ENCODE measurements at places on chromosomes 12 and 14.

DNA sequence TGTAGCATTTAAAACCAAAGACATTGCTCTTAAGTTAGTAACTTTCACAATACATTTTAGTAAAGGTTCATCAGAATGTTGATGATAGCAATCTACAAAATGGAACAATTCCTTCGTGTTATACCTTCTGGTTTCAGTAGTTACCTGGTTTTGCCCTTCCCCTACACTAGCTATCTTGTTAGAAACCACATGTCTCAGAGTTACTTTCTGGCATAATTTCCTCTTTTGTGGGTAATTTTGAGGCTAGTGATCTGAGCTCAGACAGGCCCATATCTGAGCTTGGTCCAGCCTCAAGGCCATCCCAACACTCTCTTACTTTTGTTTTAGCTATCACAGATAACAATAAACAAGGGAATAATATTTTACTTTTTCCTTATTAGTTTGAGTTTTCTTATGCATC, 196.9 kb downstream of the KITLG start:
- DNase-seq = no peak

DNA sequence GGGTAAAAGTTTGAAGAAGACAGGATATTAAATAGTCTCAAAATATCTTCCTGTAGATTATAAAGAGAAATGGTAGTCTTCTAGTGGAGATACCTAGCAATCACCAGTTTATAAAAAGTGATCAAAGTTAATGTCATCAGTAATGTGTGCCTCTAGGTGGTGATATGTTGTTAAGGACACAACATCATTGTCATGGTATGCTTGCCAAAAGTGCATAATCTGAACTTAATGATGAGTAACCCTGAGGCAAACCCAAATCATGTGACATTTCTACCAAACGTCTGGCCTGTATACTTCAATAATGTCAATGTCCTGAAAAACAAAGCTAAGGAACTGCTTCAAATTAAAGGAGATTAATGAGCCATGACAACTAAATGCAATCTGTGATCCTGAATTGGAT, 214.7 kb downstream of the PHLDA1 start:
- DNase-seq = no peak

GRCh38 chr14:102085948-102086708, 716 bp downstream of the HSP90AA1 start:
- peak; percentile 29 for DNase-seq

DNA sequence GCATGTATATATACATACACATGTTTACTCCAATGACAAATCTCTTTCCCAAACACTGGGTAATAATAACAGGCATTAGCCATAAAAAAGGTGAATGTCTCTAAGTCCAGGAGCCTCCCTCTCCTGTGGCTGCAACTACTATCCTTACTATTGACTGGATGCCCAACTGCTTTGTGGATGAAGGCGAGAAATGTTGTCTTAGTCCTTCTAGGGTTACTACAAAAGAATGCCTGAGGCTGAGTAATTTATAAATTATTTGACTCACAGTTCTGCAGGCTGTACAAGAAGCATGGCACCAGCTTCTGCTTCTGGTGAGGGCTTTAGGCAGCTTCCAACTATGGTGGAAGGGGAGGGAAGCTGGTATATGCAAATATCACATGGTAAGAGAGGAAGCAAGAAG, 366.0 kb upstream of the DDHD1 start:
- peak; percentile 41 for DNase-seq

DNA sequence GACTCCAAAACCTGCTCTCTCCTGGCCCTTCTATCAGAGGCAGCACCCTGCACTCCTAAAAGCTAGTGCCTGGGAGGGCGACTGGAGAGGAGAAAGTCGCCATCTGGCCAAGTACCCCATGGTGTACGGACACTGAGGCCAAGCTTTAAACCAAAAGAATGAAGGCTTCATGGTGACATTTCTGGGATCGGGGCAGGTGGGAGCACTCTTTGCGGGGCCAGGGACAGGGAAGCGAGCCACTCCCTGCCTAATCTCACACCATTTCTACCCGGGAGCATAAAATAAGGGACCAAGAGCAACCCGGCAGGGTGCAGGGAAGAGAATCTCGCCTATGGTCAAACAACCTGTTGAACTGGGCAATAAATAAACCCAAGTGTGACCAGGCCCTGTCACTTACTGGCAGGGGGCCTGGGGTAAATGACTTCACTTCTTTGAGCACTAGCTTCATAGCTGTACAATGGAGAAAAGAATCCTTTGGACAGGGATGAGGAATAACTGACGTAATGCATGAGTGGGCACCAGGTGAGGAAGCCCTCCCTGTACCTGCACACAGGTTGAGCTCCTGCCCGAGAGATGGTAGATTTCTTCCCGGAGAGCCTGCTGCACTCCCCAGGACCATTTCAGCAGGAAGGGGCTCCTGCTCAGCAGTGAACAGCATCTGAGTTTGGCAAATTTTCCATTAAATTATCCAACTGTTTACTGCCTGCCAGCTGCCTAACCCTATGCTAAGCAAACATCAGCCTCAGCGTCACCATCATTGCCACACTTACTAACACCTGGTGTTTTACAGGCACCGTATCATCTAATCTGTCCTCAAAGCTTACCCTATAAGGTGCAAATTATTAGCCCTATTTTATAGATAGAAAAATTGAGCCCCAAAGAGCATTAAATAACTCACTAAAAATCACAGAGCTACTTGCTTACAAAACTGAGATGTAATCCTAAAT, 2.0 kb downstream of the SERPINA1 start:
- DNase-seq = no peak

DNA sequence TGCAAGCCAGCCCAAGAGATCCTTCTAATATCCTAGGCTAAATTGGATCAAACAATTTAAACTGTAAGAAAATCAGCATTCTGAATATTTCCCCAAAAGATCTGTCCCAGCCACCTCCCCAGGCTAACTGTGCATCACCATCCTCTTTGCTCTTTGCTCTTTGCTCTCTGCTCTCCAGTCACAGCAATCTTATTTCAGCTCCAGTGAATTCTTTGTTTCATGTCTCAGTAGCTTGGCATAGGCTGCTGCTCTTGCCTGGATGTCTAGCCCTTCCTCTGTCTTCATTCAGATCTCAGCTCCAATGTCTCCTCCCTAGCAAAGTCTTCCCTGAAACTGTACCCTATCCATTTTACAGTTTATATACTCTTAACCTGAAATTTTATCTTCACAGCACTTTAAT, 399.8 kb upstream of the USP15 start:
- no peak for DNase-seq

DNA sequence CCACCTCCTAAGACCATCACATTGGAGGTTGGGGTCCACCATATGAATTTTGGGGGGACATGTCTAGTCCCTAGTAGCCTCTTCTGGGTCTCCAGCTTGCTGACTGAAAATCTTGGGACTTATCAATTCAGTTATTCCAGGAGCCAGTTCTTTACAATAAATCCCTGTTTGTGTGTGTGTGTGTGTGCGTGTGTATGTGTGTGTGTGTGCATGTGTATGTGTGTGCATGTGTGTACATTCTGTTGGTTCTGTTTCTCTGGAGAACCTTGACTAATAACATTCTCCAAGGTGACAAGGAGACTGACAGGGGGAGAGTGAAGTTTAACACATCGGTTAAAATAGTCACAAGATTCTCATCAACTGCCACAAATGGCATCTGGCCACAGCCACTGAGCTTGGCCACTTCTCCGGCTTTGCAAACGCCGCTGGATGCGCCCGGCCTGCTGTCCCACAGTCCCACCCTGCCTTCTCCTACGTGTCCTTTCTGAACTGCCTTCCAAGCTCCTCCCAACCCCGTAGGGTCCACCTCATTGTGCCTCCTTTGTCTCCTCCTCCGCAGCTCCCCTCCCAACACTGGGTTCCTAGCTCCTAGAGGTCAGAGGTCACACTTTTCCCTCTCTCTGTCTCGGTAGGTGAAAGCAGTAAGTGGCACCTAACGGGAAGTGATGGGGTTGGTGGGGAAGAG, 88.1 kb upstream of the DIO3 start:
- no peak for DNase-seq

- DNase-seq = no peak
These were observed 256.7 kb downstream of the ITPR2 start for GRCh38 chr12:26576266-26576665.

DNA sequence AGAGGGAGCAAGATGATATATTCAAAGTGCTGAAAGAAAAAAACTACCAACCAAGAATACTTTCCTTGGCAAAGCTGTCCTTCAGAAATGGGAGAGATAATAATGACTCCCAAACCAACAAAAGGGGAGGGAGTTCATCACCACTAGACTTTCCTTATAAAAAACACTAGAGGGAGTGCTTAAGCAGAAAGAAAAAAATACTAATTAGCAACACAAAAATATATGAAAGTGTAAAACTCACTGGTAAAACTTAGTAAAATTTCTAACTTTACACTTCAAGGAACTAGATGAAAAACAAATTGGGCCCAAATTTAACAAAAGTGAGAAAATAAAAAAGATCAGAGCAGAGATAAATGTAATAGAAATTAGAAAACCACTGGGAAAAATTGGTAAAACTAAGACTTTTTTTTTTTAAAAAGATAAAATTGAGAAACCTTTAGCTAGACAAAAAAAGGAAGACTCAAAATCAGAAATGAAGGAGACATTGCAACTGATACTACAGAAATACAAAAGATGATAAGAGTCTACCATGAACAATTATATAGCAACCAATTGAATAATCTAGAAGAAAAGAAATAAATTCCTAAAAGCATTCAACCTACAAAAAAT, 60.4 kb upstream of the FAR2 start:
- no peak for DNase-seq

GRCh38 chr12:97048421-97049035, 141.5 kb downstream of the NEDD1 start:
- DNase-seq = no peak

GRCh38 chr14:103395244-103395643, 10.0 kb downstream of the MARK3 start:
- no peak for DNase-seq

DNA sequence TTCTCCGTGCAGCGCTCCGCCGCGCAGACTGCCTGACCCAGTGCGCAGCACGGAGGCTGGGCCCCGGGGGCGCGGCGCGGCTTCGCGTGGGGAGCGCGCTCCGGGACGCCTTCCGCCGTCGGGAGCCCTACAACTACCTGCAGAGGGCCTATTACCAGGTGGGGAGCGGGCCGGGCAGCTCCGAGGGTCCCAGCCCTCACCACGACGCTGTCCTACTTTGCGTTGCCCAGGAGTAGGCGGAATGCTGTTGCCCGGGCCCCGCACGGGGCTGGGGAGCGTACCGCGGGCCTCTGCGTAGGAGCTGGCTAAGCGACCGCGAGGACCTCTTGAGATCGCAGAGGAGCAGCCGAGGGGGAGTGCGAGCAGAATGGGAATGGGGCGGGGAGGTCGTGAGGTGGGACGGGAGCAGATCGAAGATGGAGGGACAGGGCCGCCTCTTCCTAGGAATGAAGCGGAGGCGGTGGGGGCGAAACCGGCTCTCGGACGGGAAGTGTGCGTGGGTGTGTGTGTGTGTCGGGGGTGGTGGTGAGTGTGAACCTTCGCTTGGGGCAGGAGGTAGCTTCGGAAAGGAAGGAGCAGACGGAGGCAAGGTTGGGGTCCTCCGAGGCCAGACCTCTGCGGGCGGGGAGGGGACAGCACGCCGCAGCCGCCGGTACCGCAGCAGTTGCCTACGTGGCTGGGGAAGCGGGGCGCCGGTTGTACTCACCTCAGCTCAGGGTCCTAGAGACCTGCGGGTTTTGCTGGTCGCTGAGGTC, 751 bp downstream of the P3H3 start:
- no peak for DNase-seq

DNA sequence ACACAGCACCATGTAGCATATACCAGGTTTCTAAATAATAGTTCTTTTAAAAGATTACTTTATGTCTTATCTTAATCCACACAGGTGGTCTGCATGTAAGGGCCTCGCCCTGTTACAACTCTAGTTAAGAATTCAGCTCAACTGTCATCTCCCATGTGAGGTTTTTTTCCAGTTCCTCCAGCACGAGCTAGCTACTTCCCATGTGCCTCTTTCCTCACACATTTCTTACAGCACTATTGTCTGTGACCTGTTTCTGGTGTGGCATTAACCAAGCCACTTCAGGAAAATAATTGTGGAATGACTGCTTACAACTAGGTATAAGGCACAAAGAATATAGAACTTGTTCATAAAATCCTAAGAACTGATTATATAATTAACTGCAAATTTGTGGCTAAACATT, 65.5 kb downstream of the SH2B3 start:
- DNase-seq = no peak

- no peak for DNase-seq
These were observed 101.5 kb downstream of the SMOC1 start for GRCh38 chr14:69980457-69981425.

DNA sequence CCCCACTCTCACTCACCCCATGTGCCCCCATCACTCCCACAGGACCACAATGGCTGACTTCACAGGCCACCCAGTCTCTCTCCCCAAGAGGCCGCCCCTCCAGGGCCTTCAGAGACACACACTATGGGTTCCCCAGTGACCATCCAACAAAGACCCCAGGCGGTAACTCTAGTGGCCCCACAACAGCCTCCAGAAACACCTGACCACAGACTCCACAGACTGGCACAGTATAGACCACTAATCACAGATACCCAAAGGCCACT, 3.0 kb downstream of the ZNF605 start:
- no peak for DNase-seq

DNA sequence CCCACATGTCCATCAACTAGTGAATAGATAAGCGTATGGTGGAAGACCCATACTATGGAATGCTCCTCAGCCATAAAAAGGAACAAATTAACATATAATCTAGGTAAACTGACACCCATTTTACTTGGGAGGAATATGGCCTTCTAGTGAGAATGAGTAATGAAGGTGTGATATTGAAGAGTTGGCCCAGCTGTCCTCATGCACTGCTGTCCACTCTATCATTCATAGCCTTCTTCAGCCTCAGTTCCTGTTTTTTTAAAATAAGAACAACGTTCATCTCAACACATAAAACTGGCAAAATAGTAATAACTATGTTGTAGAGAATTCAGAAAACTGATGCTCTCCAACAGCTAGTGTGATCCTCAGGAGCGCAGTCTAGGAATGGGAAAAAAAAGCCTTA, 26.5 kb upstream of the OXA1L start:
- DNase-seq = no peak

GRCh38 chr14:78164226-78164853, 5.8 kb upstream of the NRXN3 start:
- no peak for DNase-seq

- no peak for DNase-seq
These were observed 10.2 kb downstream of the TRPV4 start for GRCh38 chr12:109822951-109823411.

- DNase-seq = no peak
These were observed 17.3 kb downstream of the KLRK1 start for GRCh38 chr12:10372559-10372958.

DNA sequence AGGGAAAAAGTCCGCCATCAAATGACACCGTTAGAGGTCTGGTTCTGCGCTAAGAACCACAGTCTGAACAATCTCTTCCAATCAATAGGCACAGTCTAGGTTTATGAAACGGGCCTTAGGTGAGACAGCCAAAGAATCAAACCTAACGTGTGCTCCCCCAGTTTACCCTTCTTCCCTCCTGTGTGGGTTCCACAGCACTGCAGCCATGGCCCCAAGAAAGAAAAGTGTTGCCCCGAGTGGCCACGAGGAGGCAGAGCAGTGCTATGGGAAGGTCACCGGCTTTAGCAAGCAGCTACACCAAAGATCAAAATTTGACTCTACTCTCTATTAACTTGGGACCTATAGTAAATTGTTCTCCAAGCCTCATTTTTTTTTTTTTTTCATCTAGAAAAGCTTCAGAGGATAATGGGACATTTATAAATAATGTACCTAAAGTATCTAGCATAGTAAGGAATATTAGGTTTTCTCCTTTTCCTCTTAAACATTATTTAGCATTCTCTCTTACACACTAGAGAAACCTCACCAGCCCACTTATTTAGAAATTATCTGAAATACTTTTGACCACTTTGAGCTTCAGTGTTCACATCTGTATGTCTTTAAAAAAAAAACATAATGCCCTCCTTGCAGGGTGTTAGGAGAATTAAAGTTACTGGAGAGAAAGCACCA, 70.2 kb upstream of the GPHB5 start:
- peak; percentile 18 for DNase-seq
